ENCODE measurements at places on chromosomes 1 and 21. TPM values are rescaled to one million over a fixed set of nuclear protein-coding genes. Genes with fewer than 3 reads are reported as not detected.

DNA sequence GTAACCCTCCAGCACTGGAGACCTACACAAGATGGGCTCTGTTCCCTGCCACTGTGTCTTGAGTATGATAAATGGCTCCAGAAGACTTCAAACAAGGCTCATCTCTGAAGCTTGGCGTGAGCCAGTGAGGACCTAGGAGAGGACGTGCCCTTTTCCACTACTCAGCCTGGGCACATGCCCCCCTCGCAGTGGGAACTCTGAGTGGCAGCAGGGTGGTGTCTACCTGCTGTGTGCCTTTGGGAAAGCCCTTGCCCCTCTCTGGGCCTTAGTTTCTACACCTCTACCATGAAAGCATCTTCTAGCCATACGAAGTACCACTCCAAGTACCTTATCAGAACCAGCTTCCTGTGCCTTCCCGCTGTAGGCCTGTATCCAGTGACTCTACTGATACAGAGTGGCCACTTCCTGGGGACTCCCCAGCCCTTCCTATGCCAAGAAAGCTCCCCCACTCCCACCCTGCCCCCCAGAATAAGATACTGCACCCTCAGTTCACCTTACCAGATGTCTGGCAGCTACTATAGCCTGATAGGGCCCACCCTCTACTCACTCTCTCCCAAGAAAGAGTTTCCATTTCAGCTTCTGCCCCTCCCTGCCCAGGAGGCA, 3.1 kb upstream of the MOB3C start:
- no peak for DNase-seq

The DNAJC28 gene
- not detected for polyA plus RNA-seq

The DIRAS3 gene
- polyA plus RNA-seq: not detected

The NUDT4B gene
- polyA plus RNA-seq: 6.5 TPM

All from immature natural killer cell (primary cell).